ENCODE measurements at places on chromosomes 6 and 20. TPM values are rescaled to one million over a fixed set of nuclear protein-coding genes. Genes with fewer than 3 reads are reported as not detected.

DNA sequence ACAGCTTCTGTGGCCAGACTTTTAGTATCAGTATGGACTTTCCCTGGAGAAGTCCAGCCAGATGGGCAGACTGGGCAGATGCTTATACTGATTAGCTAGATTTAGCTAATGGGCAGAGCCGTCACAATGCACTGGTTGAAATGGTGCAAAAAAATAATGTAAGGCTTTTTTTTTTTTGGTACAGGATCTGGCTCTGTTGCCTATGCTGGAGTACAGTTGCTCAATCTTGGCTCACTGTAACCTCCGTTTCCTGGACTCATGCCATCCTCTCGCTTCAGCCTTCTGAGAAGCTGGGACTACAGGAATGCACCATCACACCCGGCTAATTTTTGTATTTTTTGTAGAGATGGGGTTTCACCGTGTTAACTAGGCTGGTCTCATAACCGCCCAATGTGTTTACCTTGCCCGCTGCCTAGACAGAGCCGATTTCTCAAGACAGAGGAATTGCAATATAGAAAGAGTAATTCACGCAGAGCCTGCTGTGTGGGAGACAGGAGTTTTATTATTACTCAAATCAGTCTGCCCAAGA lies 16.4 kb upstream of the KIFC1 start:
- peak; percentile 83 for DNase-seq

DNA sequence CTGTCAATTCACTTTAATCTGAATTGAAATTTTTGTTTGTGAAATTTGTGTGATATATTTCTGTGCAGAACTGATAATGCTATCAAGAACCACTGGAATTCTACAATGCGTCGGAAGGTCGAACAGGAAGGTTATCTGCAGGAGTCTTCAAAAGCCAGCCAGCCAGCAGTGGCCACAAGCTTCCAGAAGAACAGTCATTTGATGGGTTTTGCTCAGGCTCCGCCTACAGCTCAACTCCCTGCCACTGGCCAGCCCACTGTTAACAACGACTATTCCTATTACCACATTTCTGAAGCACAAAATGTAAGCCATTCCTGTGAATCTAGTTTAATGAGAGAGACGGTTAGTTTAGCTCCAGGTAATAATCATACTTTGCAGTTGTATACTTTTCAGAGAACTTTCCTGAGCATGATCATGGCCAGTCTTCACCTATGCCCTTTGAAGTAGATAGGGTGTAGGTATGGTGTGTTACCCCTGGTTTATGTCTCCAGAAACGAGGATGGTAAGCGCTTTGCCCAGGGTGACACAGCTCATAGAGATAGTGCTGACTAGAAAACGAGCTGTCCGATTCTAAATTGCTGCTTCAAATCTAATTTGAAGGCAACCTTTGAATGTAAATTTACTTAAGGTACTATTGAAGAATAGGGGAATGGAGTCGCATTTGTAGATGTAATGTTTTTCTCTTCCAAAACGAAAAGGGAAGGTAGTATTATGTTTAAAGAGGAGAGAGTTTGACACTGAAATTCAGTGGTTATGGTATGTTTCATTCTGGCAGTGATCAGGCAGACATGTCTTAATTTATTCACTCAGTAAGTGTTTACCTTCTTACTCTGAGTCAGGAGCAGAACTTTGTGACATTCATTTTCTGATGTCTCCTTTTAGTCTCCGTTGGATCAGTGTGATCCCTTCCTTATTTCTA lies 11.4 kb downstream of the MYB start:
- DNase-seq, result no peak

- DNase-seq, result no peak
Observed at GRCh38 chr6:154239392-154239791, 117.2 kb downstream of the IPCEF1 start.

DNA sequence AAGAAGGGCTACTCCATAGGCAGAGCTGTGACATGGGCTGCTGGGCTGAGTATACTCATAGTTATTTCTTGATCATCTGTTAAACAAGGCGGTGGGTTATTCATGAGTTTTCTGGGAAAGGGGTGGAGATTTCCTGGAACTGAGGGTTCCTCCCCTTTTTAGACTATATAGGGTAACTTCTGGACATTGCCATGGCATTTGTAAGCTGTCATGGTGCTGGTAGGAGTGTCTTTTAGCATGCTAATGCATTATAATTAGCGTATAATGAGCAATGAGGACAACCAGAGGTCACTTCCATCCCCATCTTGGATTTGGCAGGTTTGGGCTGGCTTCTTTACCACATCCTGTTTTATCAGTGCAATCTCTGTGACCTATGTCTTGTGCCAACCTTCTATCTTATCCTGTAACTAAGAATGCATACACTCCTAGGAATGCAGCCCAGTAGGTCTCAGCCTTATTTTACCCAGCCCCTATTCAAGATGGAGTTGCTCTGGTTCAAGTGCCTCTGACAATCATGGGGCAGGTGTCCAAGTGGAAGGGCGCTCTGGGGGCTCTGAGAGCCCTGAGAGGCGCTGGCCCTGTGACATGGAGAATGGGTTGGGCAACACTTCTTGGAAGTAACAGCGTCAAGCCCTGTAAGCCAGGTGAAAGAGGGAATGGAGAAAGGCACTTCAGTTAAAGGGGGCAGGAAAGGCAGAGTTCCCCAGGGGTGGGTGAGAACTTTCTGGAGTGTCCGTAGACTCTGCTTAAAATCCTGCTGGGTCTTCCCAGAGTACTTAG lies 354.2 kb upstream of the SULF2 start:
- DNase-seq, result no peak

GRCh38 chr6:154619146-154619545 lies 108.7 kb upstream of the CNKSR3 start:
- peak; percentile 42 for DNase-seq

- no peak for DNase-seq
Observed at GRCh38 chr6:156279261-156279969, 497.8 kb upstream of the ARID1B start.

DNA sequence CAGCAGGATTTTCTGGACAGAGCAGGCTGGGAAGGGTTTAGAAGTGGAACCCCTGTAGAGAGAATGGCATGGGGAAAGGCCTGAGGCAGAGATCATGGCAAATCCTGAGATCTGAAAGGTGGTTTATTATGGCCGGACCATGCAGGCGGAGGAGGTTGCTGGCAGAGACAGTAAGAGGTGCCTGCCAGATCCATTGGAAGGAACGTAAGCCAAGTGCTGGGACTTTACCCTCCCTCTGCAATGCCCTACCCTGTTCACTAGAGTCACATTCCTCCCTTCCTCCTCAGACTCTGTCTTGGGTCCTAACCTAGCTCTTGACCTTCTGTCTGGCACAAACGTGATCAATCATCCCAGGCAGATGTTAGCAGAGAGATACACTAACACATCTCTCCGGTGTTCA lies 66.4 kb upstream of the SLC22A23 start:
- DNase-seq, result no peak

GRCh38 chr6:163494279-163494727 lies 79.8 kb downstream of the QKI start:
- no peak for DNase-seq

DNA sequence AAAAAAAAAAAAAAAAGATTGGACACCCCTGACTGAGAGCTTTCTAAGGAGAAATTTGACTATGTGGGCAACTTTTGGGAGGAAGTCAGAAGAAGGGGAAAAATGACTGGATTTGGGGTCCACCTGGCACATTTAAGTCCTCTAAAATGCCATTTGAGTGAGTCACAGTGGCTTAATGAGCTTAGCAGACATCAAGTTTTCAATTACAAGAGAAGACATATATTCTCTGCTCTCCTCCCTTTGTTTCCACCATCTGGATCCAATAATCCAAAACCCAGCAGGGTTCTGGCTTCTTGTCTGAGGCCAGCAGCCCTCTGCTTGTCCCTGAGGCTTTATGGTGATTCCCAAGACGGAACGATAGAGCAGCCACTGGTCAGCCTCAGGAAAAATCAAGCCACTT lies 6.9 kb downstream of the PI3 start:
- DNase-seq, result no peak

GRCh38 chr6:43221046-43221972 lies 8.0 kb downstream of the DNPH1 start:
- DNase-seq, result peak; percentile 28

- no peak for DNase-seq
Observed at GRCh38 chr6:158764926-158765325, 54.2 kb downstream of the EZR start.

- DNase-seq, result no peak
Observed at GRCh38 chr6:150632785-150633485, 33.2 kb downstream of the PLEKHG1 start.

- DNase-seq, result no peak
Observed at GRCh38 chr6:157966589-157966977, 15.1 kb upstream of the SYNJ2 start.

DNA sequence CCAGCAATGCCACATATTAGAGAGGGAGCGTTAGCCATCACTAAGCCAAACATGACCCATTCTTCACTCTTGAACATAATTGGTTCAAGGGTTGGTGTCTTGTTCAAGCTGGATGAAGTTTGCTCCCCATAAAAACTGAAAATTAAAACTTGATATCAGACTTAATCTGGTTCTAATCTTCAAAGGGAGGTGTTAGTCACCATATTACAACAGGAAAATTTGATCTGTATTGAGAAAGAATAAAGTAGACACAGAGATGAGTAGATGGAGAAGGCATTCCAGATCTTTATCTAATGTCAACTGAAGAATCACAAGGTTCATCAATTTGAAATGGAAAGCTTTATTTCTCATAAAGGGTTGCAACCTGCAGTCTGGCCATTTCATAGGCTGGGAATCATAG lies 972.8 kb downstream of the HACE1 start:
- DNase-seq, result no peak

DNA sequence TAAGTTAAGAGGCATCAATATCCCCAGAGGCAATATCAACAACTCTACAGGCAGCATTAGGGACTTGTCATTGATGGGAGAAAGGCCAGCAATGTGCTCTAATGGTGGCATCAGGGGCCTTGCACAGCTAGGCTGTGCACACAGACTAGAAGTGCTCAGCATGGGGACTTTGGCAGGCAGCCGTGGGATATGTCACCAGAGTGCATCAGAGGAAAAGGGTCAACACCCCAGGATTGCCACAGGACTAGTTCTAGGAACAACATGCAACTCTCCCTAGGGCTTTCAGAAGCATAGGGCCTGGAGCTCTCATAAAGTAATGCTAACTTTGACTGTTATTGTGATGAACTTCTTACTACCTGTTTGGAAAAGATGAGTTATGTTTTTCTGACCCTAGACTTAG lies 32.2 kb upstream of the OSTM1 start:
- no peak for DNase-seq

DNA sequence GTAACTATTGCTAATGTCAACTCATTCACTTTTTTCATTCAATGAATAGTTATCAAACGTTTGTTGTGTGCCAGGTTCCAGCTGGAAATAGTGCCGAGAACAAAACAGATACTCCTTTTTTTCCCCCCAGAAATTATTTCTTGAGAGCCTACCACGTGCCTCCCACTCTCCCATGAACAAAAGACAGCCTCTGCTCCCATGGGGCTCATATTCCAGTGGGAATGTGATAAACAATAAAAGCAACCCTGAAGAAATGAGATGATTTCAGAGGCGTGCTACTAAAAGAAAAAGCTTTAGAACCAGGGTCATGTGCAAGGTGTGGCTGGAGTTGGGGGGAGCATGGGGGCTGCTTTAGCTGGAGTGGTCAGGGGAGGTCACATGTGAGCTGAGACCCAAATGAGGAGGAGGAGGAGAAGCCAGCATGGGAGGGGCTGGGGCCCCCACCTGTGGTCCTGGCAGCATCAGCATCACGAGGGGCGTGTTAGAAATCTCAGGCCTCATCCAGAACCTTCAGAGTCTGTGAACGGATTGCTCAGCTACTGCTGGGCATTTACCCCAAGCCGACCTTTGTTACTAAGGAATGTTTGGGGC lies 157.4 kb downstream of the EYA2 start:
- no peak for DNase-seq

- DNase-seq, result no peak
Observed at GRCh38 chr6:41697861-41698781, 37.3 kb downstream of the TFEB start.

DNA sequence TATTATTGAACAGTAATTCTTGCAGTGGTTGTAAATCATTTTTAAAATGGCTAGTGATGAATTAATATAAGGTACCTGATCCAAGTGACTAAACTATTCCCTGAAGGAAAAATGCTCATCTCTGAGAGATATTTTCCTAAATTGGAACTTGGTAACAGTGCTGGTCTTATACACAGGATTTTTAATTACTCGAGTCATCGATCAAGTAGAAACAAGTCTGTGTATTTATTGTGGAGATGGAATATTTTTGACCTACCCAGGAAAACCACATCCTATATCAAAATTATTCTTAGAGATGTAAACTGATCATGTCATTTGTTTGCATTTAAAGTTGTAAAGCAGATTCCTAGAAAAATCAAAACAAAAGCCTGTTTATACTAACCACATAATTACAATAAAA lies 166.9 kb downstream of the MOXD1 start:
- DNase-seq, result no peak

GRCh38 chr6:110537208-110538123 lies 61.1 kb upstream of the SLC22A16 start:
- no peak for DNase-seq

- DNase-seq, result no peak
Observed at GRCh38 chr6:169034516-169035167, 219.0 kb downstream of the THBS2 start.

GRCh38 chr6:15501826-15502445 lies 160.9 kb downstream of the DTNBP1 start:
- DNase-seq, result peak; percentile 32

GRCh38 chr6:7073821-7074525 lies 33.8 kb upstream of the RREB1 start:
- DNase-seq, result no peak

GRCh38 chr6:34630040-34630439 lies 66.5 kb downstream of the ILRUN start:
- no peak for DNase-seq

DNA sequence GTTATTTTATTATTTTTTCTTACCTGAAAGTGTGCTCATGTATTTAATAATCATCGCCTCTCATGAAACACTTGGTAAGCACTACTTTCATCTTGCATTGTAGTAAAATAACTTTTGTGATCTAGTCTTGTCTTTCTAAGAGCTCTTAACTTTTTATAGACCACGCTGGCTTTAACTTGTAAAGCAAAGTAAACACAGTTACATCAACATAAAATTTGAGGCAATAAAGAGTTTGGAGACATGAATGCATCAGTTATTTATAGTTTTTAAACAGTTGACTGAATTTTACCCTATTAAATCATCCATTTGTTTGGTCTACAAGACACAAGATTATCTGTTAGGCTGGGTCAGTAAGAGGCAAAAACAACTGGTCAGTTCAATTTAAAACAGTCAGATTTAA lies 218.5 kb upstream of the KCNQ5 start:
- no peak for DNase-seq

The HLA-DQB2 gene
- not detected for total RNA-seq

The SPEF1 gene
- total RNA-seq, result 0.66 TPM

The CPNE5 gene
- 0.78 TPM for total RNA-seq

The KIF25 gene
- total RNA-seq, result 1.8 TPM

The FUT9 gene
- total RNA-seq, result 9.2 TPM

The HLA-DOB gene
- not detected for total RNA-seq

The PSMB8 gene
- total RNA-seq, result 24.1 TPM

The SLC22A7 gene
- total RNA-seq, result not detected

The PSMB9 gene
- 14.5 TPM for total RNA-seq

The PPP1R10 gene
- 48.1 TPM for total RNA-seq

The NRN1 gene
- 0.99 TPM for total RNA-seq

The C20orf173 gene
- not detected for total RNA-seq

The PTK7 gene
- total RNA-seq, result 26.4 TPM

The SRC gene
- 35.3 TPM for total RNA-seq

The CTAGE9 gene
- total RNA-seq, result not detected

The ZKSCAN8 gene
- 12.5 TPM for total RNA-seq

The OR2H1 gene
- total RNA-seq, result not detected

The BIRC7 gene
- total RNA-seq, result not detected

The IPCEF1 gene
- 3.0 TPM for total RNA-seq

The SIRPG gene
- total RNA-seq, result not detected

The HS3ST5 gene
- not detected for total RNA-seq

The LAMA2 gene
- total RNA-seq, result 54.7 TPM
